ENCODE measurements at places on chromosomes 4 and X.

DNA sequence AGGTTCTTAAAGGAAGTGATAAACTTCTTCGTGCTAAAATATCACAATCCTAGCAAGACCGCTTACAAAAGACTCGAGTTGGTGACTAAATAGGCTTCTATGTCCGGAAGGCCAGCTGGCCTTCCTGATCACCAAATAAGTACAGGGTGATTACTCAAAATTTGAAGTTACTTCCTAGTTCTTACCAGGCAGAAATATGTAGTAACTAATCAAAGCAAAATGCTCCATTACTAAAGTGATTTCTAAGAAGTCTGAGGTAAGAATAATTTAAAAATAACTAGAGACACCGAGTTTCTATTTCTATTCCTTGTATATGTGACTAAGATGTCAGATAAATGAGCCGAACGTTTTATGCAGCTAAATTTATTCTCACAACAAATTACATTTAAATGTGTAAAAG is 62.2 kb downstream of the NSUN7 start:
- DNase-seq: no peak

- DNase-seq: no peak
Observed at GRCh38 chr4:38804654-38805295, at the start of gene TLR1. TSS of gene TLR1 (minus strand) at chr4:38804791. CDS start at chr4:38798831, 5,960 bp downstream.

- DNase-seq: no peak
Observed at GRCh38 chr4:101183666-101184373, 163.5 kb downstream of the PPP3CA start.

DNA sequence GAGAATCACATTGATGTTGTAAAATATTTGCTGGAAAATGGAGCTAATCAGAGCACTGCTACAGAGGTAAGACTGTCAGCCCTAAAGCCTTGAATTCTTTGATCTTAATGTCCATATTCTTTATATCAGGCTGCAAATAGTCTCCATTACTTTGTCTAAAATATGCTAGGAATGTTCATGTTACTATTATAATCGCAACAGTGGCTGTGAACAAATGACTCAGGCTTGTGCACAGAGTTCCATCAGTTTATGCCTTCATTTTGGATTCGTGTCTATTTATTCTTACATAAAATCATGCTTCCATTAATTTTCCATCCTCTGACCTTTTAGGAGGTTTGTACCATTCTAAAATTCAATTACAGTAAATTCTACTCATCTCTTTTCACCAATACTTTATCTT is 182.7 kb downstream of the ANK2 start:
- no peak for DNase-seq

DNA sequence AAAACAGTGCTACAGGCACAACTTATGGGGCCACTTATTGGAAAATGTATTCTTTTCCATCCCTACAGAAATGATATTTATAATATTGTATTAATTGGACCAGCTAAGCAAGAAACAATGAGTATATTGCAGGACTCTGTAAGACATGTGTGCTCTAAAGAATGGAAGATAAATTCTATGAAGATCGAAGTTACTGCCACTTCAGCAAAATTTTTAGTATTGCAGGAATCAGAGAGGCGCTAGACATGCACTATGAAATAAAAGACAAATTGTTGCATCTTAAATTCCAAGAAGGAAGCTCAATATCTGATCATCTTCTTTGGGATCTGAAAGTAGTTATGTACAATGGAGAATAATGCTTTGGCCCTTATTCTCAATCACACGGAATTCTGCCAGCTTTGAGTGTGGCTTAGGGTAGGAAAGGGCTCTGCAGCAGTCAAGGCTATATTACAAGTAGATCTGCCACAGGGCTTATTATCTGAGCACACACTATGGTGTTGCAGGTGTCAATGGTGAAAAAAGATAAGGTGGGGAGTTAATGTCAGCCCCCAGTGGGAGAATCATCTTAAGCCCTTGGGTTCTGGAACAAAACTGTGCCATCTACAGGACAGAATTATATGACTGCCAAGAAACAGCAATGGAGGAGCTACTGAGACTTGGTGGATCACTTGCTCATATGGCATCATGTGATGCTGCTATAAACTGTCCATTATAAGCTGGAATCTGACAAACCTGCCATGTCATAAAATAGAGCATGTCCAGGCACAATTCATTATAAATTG is 334.0 kb upstream of the NDST3 start:
- DNase-seq: no peak

DNA sequence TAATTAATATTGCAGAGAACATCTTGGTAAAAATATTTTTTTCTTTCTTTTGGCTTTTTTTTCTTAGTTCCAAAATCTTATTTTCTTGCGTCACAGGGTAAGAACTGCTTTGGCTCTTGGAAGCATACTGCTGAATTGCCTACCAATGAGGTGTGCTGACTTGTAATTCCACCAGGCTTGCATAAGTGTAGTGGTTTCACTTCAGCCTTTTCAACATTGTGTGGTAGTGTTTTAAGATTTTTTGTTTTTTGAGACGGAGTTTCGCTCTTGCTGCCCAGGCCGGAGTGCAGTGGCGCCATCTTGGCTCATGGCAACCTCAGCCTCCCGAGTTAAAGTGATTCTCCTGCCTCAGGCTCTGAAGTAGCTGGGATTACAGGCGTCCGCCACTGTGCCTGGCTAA is 42.4 kb downstream of the N4BP2 start:
- DNase-seq: no peak

- DNase-seq: no peak
Observed at GRCh38 chrX:14026121-14026520, 3.6 kb downstream of the GEMIN8 start.

GRCh38 chr4:38030023-38030422 is 69.8 kb downstream of the PTTG2 start:
- no peak for DNase-seq

DNA sequence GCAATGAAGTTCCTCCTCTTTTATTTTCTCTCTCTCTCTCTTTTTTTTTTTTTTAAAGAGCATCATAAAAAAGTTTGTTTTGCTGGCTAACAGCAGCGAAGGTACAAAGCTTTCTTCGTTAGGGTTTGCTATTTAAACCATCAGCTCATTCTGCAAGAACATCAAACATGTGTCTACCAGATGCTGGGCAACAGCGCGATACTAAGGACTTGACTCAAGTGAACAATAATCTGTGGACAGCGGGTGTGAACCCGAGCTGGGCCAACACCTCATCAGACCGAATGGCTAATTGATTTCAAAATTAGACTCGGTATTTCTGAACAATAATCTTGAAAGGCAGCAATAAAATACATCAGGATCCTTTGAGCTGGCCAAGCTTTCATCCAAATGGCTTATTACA is 246.4 kb downstream of the FBXO8 start:
- DNase-seq: no peak

GRCh38 chr4:26937567-26937966 is 76.9 kb downstream of the STIM2 start:
- DNase-seq: no peak

DNA sequence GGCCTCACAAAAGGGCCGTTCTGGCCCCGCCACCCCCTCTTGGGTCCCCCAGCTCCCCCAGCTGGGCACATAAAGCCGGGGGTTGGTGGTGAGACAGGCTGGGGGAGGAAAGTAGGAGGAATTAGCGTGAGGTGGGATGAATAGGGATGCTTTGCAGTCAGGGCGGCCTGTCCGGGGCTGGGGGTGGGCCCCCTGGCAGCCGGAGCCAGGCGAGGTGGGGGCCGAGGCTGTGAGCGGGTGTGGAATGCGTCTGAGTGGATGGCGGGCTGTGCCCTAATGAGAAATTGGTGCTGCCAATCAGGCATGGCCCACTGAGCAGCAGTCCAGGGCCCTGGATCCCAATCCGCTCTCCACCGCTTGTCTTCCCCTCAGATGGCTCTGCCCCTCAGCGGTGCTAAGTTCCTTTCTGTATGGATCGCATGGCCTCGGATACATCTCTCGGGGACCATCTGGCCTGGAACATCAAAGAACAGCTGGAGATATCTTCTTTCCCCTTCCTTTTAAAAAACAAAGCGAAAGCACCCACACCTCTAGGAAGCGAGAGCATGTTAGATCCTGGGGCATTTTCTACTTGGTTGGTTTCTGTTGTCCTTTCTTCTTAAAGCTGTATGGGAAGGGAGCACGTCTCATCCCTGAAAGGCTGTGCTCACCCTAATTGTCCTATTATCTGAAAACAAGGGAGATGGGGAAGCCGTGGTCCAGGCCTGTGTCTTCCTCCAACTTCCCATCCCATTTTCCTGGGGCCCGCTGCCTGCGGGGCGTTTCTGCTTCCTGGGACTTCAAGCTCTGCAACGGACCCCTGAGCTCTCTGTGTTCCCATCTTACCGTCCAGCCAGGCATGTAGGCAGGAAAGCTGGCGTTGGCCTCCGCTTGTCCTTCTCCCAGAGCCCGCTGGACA is 106.9 kb downstream of the SORCS2 start:
- DNase-seq: no peak

GRCh38 chr4:74623041-74623440 is 171.3 kb downstream of the BTC start:
- no peak for DNase-seq

- no peak for DNase-seq
Observed at GRCh38 chr4:91497892-91498291, 805.9 kb upstream of the GRID2 start.

- DNase-seq: no peak
Observed at GRCh38 chrX:9131066-9131465, 97.1 kb upstream of the FAM9B start.

DNA sequence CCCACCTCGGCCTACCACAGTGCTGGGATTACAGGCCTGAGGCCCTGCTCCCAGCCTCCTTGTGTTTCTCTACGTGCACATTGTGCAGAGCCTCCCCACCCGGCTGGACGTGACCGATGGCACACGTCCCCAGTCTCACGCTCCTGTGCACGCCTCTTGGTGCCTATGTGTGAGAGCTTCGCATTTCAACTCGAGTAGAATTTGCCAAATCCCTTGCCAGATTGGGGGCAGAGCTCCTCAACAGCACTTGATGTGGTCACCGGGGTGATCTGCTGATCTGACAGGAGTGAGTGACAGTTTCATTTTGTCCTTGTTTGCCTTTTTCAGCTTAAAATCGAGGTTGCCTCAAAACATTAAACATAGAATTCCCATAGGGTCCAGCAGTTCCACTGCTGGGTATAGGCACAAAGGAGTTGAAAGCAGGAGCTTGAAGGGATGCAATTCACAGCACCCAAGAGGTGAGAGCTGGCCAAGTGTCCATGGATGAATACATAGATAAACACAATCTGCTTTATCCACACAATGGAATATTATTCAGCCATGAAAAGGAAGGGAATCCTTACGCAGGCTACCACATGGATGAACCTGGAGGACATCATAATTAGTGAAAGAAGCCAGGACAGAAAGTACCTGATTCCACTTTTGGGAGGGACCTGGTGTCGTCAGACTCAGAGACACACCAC is 17.6 kb downstream of the TMEM187 start:
- no peak for DNase-seq

- no peak for DNase-seq
Observed at GRCh38 chr4:83025563-83025962, 9.4 kb upstream of the COPS4 start.

- DNase-seq: no peak
Observed at GRCh38 chr4:175729665-175730064, 82.4 kb downstream of the GPM6A start.

GRCh38 chrX:77935886-77936285 is 25.4 kb downstream of the ATP7A start:
- no peak for DNase-seq

- DNase-seq: no peak
Observed at GRCh38 chrX:65688403-65688871, 21.0 kb downstream of the MSN start.

- DNase-seq: no peak
Observed at GRCh38 chrX:67288156-67288555, 255.7 kb upstream of the AR start.

- DNase-seq: no peak
Observed at GRCh38 chrX:39753293-39753996, 344.3 kb downstream of the BCOR start.

DNA sequence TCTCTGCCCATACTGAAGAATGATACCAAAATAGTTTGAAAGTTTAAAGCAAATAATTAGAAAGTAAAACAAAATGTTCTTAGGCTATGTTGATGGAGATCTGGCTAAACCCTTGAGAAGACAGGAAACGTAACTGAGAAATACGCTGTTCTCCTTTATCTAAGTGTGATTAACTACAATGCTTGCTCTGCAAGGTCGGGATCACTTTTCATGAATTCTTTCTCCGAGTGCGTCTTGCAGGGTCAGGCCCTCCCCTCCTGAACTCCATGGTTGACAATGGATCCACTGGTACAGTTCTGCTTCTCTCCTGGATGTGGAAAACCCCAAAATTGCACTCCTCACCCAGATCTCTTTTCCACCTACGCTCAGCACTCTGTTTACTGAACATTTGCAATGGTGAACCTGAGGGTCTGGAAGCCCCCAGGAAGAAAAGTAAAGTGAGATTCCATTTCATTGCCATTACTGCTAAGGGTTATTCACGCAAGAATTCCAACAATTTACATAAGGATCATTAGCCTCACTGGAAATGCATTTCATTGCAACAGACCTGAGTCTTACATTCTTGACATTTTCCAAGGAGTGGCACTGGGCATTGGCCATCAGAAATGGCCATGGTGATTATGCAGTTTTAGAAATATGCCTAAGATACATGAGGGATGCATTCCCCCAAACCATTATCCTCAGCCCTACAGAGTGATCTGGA is 24.6 kb upstream of the WWC2 start:
- DNase-seq: no peak

GRCh38 chr4:172809319-172809718 is 359.3 kb upstream of the GALNT7 start:
- DNase-seq: no peak

DNA sequence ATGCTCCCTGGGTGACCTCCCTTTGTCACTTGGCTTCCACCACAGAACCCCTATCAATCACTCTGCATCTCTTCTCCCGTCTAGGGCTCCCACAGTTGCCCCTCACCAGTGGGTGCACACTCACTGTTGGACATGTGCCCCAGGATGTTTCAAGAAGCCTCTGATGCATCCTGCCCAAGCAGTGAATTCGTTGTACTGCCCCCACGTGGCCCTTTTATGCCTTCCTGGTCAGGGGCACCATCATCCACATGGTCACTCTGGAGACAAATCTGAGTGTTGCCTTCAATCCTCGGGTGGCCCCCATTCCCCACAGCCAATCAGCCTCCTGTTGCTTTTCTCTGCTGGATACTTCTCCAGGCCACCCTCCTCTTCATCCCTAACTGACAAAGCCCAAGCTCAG is 12.2 kb downstream of the ITIH6 start:
- DNase-seq: no peak

GRCh38 chr4:150283689-150284088 is 205.4 kb downstream of the DCLK2 start:
- no peak for DNase-seq

- DNase-seq: no peak
Observed at GRCh38 chr4:48081196-48081595, 52.9 kb downstream of the TXK start.

GRCh38 chrX:73964579-73964978 is 339.4 kb upstream of the ZCCHC13 start:
- DNase-seq: no peak

GRCh38 chr4:149145803-149146202 is 669.8 kb downstream of the IQCM start:
- no peak for DNase-seq

GRCh38 chrX:18885328-18886004 is 98.4 kb downstream of the PHKA2 start:
- no peak for DNase-seq

- no peak for DNase-seq
Observed at GRCh38 chr4:114481856-114482255, 116.8 kb upstream of the UGT8 start.
